A549 treated with CORT108297 at 1 μM for 4 hours (cell line): ENCODE measurements at places on chromosomes 5 and 9. TPM values are rescaled to one million over a fixed set of nuclear protein-coding genes. Genes with fewer than 3 reads are reported as not detected.

BAAT gene
- total RNA-seq = 0.33 to 0.60 TPM (median 0.41 TPM) in 5 replicates

PCDHGA2 gene
- total RNA-seq = 0.55 to 0.78 TPM (median 0.63 TPM) in 5 replicates

GAPT gene
- not detected in 5 replicates for total RNA-seq

OSMR gene
- total RNA-seq = 55.6 to 77.5 TPM (median 72.5 TPM) in 5 replicates

C5orf34 gene
- total RNA-seq = 3.0 to 6.2 TPM (median 5.1 TPM) in 5 replicates

SHROOM1 gene
- total RNA-seq = 8.6 to 10.5 TPM (median 10.3 TPM) in 5 replicates

HRCT1 gene
- 0.12 to 0.38 TPM (median 0.23 TPM) in 5 replicates for total RNA-seq

DEPDC1B gene
- 15.0 to 18.8 TPM (median 16.4 TPM) in 5 replicates for total RNA-seq

ADAM19 gene
- 11.4 to 18.4 TPM (median 14.3 TPM) in 5 replicates for total RNA-seq

IRX4 gene
- total RNA-seq = 0.28 to 0.60 TPM (median 0.42 TPM) in 5 replicates

OTP gene
- total RNA-seq = 0.03 to 0.09 TPM (median 0.06 TPM) in 5 replicates

PCDHA9 gene
- 0.01 TPM in 1 of 5 replicates, not detected in the others for total RNA-seq

TAF7 gene
- 61.5 to 85.8 TPM (median 70.6 TPM) in 5 replicates for total RNA-seq

LCN12 gene
- 0.48 to 1.5 TPM (median 1.5 TPM) in 5 replicates for total RNA-seq
